NCI-H1436 (cell line): ENCODE measurements at places on chromosomes 6 and 20.

DNA sequence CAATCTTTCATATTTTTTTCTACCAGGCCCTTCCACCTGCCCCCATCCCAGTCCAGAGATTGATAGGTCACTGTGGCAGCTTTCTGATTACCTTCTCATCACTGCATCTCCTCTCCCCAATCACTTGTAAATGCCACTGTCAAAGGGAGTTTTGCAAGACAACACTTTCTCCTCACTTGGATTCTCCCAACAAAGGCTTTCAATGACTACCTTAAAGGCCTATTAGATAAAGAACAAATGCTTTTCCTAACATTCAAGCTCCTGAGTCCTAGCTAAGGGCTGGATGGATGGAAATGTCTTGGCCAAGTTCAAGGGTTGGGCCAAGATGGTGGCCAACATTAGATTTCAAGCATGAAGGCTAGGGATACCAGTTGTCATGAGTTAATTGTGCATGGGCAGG is 55.3 kb downstream of the UNC5CL start:
- DNase-seq = no peak

- DNase-seq = no peak
Observed at GRCh38 chr20:60209048-60209447, 250.8 kb downstream of the CDH26 start.

DNA sequence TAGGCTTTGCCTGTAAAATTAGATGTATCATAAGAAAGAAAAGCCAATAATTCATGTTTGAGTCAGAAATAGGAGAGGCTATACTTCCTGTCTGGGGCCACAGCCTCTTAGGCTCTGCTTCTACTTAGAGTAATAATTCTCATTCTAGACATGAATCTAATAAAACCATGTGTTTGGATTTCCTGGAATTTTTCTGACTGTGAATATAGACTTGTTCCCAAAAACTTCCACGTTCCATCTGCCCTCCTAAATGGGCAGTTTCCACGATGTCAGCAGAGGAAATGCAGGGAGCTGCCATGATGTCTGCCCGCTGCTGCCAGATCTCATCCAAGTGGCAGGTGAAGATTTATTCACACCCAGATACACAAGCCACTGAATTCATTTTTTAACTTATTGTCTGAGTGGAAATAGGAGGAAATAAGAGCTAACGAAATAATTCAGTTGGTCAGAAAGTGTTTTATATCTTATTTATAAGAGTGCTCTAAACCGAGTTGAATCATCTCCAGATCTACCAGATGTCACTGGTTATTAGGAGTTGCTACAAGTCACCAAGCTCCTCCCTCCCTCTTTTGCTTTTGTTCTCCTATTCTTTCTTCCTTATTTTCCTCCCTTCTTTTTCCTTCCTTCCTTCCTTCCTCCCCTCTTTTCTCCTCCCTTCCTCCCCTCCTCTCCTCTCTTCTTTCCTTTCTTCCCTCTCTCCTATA is 69.3 kb downstream of the ALDH8A1 start:
- no peak for DNase-seq

DNA sequence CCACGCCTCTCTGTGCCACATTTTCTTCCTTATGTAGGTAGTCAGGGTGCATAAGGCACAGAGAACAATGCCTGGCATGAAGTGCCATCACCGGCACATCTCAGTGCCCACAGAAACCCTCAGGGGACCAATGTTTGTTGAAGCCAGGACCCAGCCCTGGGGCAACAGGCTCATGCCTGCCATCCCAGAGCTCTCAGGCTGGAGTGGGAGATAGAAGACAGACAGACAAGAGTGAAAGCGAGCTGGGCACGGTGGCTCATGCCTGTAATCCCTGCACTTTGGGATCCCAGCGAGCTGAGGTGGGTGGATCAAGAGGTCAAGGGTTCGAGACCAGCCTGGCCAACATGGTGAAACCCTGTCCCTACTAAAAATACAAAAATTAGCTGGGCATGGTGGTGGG is 13.5 kb downstream of the EFCAB8 start:
- no peak for DNase-seq

DNA sequence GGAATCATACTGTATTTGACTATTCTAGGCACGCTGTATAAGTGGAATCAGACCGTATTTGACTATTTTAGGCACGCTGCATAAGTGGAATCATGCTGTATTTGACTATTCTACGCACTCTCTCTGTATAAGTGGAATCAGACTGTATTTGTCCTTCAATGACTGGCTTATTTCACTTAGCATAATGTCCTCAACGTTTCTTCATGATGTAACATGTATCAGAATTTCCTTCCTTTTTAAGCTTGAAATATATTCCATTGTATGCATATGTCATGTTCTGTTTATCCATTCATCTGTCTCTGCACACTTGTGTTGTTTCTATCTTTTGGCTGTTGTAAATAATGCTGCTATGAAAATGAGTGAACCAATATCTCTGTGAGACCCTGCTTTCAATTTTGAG is 5.7 kb downstream of the CCDC170 start:
- no peak for DNase-seq

- DNase-seq = no peak
Observed at GRCh38 chr20:24851346-24852019, 97.6 kb upstream of the CST7 start.

- DNase-seq = no peak
Observed at GRCh38 chr6:25410102-25410501, 130.9 kb downstream of the CARMIL1 start.

DNA sequence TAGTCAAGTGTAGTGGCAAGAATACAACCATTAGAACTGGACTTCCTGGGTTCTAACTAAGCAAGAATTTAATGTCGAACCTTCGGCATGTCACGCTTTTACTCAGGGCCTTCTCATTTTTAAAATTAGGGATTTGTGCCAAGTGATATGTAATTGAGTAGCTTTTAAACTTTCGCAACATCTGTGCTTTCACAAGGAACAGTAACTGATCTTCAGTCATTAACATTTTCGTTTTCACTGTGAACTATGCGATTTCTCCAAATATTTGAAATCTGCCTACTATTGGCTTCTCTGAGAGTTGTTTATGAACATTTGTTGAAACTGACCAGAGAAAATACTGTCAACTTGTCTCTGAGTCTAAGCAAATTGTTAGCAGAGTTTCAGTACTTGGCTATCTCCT is 27.6 kb downstream of the GRM1 start:
- DNase-seq = no peak

DNA sequence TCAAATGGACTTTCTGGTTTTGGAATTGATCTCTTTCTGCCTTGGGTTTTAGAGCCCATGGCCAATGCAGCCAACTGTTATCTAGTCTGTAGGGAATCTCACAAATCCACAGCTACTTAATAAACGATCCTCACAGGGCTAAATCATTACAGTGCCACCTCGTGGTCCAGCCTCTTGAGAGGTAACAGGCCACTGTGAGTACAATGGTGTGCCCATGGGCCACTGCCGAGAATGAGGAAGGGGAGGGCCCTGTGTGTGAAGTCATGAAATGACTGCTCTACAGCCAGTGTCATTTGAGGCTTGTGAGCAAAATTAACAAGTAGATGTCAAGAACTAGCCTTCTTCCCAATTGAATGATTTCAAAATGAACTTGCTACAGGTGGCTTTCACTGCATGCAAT is 54.3 kb upstream of the GMPR start:
- DNase-seq = no peak

DNA sequence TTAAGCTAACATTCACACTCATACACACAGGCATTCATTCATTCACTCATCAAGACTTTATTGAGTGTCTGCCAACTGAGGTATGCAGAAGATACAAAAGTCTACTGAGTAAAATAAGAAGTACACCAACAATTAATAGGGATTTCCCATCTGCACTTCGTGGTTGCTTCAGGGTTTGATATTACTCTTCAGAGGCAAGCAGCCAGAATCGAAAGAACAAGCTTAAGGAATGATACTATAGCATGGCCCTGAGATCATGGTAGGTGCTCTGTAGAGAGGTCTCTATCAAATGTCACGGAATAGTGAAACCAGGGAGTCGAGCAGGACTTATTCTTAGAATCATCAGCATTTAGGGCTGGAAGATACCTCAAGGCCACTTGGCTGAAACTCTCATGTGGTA is 135.4 kb downstream of the NRN1 start:
- DNase-seq = no peak

- no peak for DNase-seq
Observed at GRCh38 chr20:49475292-49476015, 7.0 kb downstream of the KCNB1 start.

DNA sequence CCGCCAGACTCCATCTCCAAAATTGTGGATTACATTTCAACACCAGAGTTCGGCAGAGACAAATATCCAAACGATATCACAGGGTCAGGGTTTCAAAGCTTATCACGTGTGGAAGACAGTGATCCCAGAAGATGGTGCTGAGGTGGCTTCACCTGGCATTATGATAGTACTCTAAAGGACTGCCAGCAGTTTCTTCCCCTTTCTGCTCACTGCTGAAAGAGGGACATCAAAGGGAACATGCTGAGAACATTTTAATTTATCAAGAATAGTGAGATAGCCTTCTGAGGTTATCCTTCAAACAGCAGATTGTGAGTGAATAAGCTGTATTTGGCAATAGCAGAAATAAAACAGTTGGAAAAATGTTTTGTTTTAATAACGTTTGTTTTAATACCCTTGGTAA is 79.7 kb downstream of the FIG4 start:
- DNase-seq = no peak

DNA sequence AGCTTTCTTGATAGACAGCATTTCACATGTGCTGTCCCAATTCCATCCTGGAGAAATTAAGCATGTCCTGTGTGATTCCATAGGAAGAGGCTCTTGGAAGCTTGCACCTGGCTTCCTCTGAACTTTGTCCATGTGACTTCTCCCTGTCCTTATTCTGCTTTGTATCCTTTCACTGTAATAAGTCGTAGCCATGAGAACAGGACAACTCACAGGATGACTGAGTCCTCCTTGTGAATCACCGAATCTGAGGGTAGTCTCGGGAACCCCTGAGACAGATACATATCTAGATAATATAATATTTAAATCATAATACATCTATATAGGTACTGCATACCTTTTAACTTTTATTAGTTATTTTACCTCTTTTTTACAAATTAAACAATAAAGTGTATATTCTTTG is 156.7 kb upstream of the THEMIS start:
- no peak for DNase-seq

DNA sequence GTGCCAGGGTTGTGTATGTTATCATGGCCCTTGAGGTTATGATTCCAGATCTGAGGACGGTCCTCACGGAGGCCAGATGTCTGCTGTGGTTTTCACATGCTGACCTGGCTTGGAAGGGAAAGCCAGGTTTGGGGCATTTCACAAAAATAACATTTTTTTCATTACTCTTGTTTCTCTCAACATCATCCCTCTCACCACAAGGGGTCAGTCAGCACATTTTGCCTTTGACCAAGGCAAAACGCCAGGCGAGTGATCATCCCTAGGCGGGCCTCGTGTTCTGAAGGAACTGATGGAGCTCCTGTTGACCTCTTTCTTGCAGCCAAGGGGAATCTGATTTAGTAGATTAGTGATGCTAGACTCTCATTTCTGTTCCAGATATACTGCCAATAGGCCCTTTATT is 133.5 kb downstream of the TBC1D7 start:
- DNase-seq = no peak

DNA sequence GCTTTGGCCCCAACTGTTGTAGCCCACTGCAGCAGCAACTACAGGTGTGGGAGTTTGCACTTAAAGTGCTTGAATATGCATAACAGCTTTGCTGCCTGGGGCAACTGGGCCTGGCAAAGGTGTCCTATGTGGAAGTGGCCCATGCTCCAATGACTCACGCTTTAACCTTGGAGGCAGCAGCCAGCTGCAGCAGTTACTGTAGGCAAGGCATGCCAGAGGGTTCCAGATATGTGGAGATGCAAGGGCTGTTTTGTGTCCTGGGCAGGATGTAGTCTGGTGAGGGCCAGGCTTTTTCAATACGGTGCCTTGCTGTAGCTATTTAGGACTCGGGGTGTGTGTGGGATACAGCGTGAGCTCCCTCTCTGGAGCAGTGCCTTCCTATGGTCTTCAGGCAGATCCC is 150.3 kb downstream of the NKAIN2 start:
- no peak for DNase-seq

DNA sequence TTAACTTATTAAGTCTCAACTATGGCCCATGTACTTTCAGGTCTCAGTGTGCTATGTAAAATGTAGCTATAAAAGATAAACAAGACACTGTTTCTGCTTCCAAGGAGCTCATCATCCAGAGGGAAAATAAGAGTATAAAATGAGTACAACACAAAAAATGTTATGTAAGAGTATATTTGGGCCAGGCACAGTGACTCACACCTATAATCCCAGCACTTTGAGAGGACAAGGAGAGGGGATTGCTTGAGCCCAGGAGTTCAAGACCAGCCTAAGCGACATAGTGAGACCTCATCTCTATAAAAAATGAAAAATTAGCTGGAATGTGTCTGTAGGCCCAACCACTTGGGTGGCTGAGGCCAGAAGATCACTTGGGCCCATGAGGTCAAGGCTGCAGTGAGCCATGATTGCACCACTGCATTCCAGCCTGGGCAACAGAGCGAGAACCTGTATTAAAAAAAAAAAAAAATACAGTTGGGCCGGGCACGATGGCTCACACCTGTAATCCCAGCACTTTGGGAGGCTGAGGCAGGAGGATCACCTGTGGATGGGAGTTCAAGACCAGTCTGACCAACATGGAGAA is 124.0 kb downstream of the EDN1 start:
- no peak for DNase-seq

DNA sequence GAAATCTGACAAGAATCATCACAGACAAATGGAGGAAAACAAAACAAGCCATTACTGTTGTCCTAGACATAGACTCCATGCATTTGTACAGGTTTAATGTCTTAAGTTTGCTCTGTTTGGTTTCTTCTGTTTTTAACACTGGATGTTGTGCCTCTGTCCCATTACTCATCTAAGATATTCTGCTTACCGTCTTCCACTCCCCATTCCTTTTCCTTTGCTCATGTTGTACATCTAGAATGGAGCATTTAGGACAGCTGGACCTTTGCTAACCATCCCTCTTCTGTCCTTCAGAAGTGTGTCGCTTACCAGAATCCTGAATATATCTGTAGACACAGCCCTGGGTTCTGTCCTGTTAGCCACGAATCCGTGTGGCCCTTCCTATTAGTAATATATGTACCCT is 35.2 kb downstream of the RAB22A start:
- DNase-seq = no peak

- DNase-seq = no peak
Observed at GRCh38 chr20:46375771-46376170, 30.6 kb downstream of the ELMO2 start.

- no peak for DNase-seq
Observed at GRCh38 chr20:14609328-14610221, 272.2 kb upstream of the FLRT3 start.

DNA sequence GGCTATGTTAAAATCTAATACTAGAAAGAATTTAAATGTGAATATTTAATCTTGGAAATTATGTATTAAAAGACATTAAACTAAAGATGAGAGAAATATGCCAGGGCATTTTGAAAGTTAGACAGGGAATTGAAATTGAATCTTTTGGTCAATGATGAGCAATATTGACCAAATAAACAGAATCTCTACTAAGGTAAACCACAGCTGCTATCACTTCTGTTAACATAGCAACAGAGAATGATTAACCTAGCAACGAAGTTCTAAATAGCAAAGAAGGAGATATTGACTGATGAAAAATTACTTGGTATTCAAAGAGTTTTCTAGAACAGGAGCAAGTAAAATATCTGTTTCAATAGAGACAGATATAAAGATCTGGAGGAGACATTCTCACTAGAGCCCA is 45.2 kb upstream of the RSPO3 start:
- no peak for DNase-seq
